ENCODE measurements at places on chromosomes 6 and 20.

DNA sequence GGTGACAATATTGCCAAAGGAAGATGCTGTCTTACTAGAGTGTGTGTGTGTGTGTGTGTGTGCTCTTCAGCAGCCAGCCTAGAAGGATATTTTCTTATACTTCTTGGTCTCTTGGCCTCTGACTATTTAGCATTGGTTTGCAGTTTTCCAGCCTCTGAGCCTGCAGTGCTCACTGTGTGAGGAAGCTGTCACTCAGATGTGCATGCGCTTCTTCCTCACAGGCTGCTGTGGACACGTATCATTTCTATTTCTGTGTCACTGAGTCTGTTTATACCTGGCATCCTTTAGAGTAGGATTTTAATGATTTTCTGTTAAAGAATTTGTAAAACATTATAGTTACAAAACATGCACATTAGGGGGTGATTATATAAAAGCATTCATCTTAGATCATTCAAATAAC lies 83.3 kb downstream of the ALDH8A1 start:
- DNase-seq = no peak

DNA sequence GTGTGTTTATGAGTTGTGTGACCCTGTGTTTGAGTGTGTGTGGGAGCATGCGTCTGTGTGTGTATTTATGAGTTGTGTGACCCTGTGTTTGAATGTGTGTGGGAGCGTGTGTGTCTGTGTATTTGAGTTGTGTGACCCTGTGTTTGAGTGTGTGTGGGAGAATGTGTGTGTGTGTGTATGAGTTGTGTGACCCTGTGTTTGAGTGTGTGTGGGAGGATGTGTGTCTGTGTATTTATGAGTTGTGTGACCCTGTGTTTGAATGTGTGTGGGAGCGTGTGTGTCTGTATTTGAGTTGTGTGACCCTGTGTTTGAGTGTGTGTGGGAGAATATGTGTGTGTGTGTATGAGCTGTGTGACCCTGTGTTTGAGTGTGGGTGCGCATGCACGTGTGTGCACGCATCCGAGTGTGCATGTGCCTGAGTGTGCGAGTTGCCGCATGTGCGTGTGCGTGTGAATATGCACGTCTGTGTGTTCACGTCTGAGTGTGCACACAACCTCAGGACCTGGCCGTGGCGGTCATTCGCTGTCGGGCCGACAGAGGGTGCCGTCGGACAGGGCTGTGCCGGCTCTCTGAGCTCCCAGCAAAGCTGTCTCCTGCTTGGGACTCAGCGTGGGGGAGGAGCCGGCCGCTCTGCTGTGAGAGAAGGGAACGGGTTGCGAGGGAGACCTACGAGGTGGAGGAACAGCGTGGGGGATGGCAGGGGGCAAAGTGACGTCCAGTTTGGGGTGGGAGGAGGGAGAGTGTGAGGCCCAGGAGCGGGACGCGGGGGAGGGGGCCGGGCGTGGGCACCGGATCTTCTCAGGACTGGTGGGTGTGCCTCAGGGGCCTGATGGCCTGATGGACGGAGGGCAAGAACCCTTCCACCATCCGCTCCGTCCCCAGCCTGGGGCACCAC lies 19.7 kb downstream of the SLC17A9 start:
- peak; percentile 72 for DNase-seq

GRCh38 chr6:130671577-130671976 lies 155.6 kb upstream of the SMLR1 start:
- DNase-seq = peak; percentile 11

- peak; percentile 93 for DNase-seq
Measured at GRCh38 chr20:56373942-56374341, 15.2 kb downstream of the FAM210B start.

Measured in fibroblast of upper back skin (primary cell).